ENCODE measurements at places on chromosomes 2 and 18.

DNA sequence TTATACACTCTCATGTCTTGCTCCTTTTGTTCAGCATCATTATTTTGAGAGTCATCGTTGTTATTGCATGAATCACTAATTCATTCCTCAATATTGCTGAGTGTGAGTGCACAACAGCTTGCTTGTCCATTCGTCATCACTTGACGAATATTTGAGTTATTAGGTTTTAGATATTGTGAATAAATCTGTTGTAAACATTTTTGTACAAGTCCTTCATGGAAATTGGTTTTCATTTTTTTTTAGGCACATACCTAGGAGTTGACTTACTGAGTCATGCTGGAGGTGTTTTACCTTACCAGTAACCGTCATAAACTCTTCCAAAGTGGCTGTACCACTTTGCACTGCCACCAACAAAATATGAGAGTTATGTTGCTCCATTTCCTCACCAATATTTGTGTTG lies 84.2 kb upstream of the NCK2 start:
- DNase-seq, result no peak

DNA sequence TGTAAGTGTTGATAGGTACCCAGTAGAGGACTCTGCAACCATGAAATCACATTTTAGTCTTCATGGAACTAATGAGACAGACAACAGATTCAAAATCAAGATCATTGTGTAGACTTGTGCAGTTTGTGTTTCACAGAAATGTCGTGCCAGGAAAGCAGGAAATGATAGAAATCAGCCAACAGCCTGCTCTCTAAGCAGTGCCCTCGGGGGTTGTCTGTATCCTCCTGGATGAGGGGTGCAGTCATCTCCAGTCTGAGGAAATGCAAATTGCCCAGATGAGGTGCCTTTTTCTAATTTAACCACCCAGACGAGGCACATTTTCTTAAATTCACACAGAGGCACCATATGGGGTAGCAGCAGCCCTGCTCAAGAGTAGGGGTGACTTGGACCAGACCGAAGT lies 663.1 kb downstream of the XIRP2 start:
- DNase-seq, result no peak

GRCh38 chr2:109269706-109270504 lies 140.9 kb downstream of the SH3RF3 start:
- DNase-seq, result no peak

GRCh38 chr2:58042486-58042970 lies 4.1 kb upstream of the VRK2 start:
- DNase-seq, result no peak

- DNase-seq, result no peak
Observed at GRCh38 chr2:214481204-214481603, 70.3 kb downstream of the VWC2L start.

DNA sequence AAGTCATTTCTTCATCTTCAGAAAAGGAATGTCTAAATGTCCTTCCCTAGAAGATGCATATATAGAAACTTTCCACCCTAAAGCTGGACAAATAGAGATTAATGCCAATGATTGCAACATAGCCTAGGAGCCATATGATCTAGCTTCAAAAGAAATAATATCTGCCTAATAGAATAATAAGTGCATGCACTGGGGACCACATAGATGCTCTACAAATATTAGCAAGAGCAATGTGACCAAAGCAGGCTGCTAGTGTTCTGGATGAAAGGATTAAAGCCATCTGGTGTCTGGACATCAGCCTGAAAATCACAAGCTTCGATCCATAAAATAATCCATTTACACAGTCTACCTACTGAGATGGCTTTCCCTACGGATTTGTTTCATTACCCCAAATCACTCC lies 280.1 kb upstream of the KLHL14 start:
- DNase-seq, result no peak

DNA sequence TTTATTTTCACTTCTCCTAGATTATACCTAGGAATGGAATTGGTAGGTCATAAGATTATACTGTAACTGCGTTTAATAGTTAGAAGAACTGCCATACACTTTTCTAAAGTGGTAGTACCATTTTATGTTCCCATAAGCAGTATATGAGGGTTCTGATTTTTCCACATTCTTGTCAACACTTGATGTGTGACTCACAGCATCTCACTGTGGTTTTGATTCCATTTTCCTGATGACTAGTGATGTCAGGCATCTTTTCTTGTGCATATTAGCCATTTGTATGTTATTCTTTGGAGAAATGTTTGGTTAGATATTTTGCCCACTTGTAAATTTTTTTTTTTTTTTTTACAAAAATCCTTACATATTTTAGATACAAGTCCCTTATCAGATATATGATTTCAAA lies 2.3 kb downstream of the DCAF17 start:
- no peak for DNase-seq

- no peak for DNase-seq
Observed at GRCh38 chr2:1600191-1601066, 143.9 kb downstream of the PXDN start.

DNA sequence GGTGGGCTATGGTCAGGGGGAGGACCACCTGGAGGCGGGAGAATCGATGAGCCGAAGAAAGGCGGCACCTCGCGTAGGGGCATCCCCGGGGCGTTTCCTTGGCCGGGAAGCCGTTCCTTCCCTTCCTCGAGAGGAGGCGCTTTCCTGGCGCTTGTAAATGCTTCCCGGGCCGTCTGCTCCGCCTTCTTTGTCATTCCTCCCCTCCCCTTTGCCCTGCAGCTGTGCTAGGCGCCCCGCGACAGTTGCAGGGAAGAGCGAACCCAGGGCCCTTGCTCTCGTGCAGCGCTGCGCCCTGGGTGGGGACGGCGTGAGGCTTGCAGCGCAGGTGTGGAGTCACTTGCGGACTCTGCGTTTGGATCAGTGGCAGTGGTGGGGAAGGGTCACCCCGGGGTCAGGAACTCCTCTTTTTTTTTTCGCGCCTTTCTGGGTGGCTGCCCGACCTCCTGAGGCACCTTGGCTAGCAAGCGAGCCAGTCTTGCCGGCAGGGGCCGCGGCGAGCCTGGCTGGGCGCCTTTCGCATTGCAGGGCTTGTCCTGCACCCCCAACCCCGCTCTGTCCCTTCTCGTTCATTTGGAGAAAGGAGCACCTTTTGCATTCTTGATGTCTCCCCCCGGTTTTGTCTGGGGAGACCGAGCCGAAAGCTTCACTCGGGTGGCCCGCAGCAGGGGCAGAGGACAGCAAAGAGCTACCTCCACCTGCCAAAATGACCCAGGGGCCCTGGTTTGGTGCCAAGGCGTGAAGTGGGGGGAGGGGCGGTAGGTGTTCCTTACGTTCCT lies 858 bp downstream of the KCNS3 start:
- no peak for DNase-seq

DNA sequence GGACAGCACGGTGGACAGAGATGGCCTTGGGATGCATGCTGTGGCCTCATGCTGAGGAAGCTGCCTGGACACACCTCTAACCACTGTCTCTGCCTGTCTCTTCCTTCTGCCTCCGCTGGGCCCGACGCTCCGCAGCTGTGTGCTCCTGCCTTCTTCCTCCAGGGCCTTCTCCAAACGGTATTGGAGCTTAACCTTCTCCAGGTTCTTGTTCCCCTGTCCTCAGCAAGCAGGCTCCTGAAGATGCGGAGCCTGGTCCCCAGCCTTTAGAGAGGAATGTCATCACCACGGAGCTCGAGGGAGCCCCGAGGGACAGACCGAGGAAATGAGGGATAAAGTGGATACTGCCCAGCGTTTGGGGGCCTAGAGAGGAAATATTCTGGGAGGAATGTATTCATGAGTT lies 155.1 kb downstream of the DYSF start:
- no peak for DNase-seq

DNA sequence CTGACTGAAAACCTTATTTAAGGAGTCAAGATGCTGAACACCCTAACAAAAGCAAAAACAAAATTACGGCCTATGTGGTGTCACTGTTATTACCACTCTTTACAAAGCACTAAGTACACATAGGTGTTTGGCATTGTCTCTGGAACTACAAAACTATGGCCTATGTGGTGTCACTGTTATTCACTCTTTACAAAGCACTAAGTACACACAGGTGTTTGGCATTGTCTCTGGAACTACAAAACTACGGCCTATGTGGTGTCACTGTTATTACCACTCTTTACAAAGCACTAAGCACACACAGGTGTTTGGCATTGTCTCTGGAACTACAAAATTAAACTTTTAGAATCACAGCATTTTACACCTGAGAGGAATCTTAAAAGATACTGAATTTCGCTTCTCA lies 47.4 kb downstream of the SLC35F5 start:
- no peak for DNase-seq

DNA sequence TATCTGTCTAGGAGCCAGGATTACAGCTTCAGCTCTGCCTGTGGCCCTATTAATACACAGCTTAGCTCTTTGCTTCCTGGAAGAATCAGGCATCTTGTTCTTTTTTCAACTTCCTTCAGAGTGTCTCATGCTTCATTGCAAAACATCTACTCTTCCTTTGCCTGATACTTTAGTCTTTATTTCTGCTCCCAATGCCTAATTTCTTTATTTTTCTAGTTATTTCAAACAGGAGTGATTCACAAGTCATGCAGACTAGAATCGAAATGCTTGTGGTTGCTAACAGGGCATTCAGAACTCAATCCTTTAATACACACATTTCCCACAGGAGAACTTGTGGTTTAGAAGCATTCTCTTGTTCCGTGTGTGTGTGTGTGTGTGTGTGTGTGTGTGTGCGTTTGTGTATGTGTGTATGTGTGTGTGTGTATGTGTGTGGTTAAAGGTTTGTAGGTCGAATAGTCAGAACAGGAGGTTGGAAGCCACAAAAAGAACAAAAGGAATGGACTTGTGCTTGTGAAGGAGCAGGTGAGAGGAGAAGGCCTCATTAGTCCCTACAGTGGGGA lies 28.3 kb upstream of the INSIG2 start:
- DNase-seq, result no peak

Measured in T-cell (primary cell).